ENCODE measurements at places on chromosomes 3 and 15.

- no peak for DNase-seq
Measured at GRCh38 chr3:63768386-63768785, 50.7 kb upstream of the C3orf49 start.

DNA sequence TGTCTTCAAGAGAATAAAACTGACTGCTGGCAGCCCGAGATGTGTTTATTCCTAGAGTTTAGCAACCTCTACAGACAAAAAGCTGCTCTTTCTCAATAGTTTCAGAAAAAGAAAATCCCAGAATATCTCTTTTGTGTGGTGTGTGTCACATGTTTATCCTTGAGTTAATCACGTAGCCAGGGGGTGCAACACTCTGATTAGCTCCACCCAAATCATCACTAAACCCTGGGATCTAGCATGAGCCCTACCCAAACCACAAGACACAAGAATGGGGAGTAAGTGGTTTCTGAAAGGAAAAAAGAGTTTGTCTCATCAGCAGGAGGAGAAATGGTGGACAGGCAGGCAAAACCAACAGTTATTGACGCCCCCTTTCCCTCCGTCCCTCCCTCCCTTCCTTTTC is 78.5 kb upstream of the AGBL1 start:
- DNase-seq, result no peak

DNA sequence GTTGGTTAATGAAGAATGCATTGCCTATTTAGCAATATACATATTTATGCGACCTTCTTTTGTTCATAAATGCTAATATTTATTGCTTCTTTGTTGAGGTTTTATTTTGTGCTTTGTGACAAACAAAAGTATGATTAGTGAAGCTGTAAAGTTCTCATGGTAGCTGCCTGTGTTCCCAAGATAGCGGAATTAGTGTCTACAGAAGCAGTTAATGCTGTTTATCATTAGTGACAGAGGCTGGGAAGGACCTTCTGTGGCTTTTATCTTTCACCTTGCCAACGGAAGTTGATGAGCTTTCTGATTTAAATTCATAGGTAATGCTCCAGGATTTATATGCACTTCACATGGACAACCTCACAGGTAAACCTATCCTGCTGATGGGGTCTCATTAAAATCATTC is 418.3 kb downstream of the CADM2 start:
- no peak for DNase-seq

DNA sequence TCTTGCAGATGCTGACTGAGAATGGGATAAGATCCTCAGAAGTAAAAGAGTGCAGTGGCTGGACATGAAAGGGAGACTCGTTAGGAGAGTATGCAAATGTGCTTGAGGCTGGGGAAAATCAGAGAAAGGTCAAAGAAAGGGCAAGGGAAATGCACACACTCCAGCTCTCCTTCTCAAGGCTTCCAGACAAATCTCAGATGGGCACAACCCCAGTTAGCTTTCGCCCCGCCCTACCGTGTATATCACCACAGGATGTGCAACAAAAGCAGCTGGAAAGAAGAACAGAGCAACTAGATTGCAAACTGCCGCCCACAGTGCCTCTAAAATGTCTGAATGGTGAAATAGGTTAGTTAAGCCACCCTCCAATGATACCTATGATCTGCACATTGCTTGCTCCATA is 63.9 kb downstream of the CERS3 start:
- no peak for DNase-seq

DNA sequence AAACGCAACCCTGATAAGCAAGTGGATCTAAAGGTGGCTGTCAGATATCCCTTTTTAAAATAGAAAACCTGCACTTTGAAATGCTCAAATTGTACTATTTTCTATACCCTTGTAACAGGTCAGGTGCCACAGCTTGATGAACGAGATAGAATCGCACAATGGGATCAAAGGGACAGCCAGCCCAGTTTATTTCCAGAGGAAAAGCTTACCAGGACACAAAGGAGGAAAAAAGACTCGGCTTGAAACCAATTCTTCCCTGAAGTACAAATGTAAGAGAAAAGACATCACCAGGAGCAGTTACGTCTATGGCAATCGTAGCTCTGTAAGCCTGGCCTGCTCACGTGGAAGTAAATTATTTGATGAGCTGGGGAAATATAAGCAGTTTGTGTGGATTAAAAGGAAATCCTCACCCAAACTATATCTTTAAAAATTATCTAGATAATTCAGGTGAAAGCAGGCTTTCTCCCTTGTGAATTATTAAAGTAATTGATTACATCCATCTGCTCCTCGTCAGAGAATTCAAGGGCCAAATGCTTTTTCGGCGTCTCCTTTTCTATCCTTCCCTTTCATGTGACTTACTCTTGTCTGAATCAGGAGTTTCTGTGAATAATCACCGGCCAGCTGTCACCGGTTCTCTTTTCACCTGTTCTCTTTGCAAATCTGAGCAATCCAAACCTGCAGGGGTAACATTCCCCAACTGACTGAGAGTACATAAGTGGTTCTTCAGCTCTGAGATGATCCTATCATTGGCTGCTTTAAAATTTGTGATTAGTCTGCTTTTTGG is 339.2 kb upstream of the ONECUT1 start:
- no peak for DNase-seq

DNA sequence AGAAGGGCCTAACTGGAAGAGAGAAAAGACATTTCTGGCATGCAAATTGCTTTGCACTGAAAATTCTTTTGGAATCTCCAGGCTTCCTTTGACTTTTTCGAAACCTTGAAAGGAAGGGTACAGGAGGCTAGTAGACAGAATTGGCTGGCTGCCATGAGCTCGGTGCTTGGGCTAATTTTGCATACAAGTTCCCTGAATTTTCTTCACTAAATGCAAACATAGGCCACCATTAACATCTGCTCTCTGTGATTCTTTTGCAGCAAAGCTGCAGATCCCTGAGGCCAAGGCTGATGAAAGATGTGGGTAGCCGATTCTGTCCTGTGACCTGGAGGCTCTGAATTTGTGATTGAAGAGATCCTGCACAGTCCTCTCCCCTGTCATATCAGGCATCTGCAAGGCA is 247.8 kb upstream of the MCTP2 start:
- no peak for DNase-seq

DNA sequence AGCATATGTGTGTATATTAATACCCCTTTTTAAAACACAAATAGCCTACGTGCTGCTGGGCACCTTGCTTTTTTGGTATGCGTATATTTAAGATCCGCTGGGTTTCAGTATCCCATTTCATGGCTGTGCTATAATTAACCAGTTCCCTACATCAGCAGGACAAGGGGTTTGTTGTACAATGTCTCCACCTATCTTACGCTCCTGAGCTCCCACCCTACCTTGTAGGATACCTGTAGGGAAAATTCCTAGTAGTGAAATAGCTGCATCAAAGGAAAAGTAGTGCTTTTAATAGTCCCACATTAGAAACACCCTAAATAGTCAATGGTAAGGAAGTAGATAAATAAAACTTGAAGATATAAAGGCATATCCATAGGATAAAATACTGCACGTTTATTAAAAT is 1.4 kb downstream of the MAP6D1 start:
- no peak for DNase-seq

GRCh38 chr15:52109559-52110451 is 2.8 kb downstream of the BCL2L10 start:
- DNase-seq, result no peak

GRCh38 chr3:28317438-28318022 is 31.0 kb upstream of the ZCWPW2 start:
- DNase-seq, result peak; percentile 73

DNA sequence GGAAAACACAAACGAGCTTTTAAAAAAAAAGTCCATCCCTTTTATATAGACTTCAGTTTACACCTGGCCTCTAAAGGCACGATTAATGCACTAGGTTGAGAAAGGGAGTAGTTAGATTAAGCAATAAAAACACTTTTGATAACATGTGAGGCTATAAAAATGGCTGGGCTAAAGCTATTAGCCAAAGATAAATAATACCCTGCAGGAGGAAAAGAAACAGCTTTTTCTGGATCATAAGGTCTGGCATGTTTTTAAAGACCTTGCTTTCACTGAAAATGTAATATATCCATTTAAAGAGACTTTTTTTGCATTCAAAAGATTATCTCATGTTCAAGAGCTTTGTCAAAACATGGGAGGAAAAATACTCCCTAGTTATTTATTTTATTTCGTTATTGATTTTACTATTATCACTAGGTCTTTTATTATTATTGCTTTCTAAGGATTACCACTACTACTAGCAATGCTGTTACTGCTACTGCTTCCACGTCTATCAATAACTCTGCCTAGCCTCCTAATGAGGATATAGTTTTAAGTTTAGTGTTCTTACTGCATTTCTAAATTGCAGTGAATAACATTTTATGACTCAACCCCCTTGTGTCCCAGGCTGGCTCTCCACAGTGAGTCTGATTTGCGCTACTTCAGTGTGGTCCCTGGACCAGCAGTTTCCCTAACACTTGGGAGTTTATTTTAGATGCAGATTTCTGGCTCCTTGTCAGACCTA is 93.4 kb downstream of the THRB start:
- no peak for DNase-seq

GRCh38 chr3:187642861-187643260 is 27.3 kb downstream of the SST start:
- no peak for DNase-seq

Data from CD4-positive, alpha-beta T cell treated with Interleukin-17A for 1 hour (primary cell).